ENCODE measurements at places on chromosomes 1 and 21.

DNA sequence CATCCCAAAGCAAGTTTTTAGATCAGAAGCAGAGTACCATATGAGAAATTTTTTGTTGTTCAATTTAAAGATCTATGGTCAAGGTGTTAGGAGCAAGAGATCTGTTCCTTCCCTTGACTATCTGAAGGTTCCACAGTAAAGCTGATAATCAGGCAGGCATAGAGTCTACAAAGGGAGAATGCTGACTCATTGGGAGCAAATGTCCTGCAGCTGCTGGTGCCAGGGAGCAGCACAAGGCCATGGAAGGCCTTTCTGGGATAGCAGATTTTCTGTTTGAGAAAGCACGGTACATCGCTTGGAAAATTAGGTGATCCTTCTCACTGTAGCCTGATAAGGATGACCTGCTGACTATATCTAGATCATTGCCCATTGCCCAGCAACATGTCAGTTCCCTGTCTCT lies 210.1 kb upstream of the C1orf87 start:
- no peak for DNase-seq

- DNase-seq = no peak
Observed at GRCh38 chr1:47906527-47907176, 90.5 kb downstream of the TRABD2B start.

GRCh38 chr1:56406821-56407220 lies 172.5 kb downstream of the PLPP3 start:
- no peak for DNase-seq

DNA sequence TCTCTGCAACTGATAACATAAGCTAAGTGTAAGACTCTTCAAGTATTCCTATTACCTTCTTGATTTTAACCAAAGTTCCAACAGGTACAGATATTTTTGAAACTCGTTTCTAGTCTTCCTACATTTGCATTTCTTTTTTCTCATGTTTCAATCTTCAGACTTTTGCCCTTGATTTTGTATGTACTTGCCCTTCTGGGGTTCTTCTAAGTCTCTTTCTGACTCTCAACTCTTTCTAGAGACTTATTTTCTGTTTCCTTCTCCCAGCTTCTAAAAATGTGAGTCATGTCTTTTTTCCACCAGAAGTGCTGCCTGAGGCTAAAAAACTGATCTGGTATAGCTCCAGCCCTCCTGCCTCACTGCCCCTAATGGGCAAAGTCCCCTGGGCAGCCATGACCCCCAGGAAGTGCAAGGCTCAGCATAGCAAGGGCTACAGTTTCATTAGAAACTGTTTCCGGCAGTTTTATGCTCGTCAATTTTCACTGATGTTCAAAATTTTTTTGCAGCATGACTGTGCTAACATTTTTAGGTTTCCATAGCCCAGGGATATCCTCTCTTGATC lies 265.9 kb downstream of the SEC16B start:
- DNase-seq = no peak

DNA sequence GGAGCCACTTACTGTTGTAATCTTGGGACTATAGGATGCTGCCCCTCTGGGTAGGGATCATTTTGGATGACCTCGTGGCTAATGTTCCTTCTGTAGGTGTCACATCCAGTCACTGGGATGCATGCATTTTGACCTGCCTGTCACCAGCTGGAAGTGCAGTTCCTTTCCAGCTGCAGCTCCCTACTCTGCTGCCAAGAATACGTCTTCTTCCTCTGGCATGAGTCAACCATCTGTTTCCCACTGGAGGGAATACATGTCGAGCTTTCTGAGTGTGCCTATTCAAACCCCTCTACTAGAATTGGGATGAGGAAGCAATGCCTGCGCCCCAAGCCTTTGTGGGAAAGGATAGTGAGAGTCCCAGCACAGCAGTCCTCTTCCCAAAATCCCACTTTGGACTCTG lies 415.5 kb upstream of the ADAMTS5 start:
- DNase-seq = no peak

- DNase-seq = no peak
Observed at GRCh38 chr1:162919034-162919433, 58.1 kb upstream of the CCDC190 start.

DNA sequence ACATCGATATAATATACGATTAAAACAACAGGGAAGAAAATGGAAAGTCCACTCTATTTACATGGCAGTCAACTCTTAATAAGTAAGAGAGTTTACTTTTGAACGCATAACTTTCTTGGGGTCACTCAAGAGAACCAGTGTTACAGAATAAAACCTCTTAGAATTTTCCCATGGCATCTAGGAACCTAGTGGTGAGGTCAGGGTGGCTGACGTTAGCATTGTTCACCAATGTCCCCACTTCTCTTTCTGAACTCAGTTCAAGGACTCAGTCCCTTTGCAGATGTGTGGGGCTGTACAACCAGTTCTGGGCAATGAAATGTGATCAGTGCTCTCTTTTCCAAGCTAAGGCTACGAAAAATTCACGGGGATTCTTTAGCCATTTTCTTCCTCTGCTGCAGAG lies 2.6 kb upstream of the RNF2 start:
- no peak for DNase-seq

DNA sequence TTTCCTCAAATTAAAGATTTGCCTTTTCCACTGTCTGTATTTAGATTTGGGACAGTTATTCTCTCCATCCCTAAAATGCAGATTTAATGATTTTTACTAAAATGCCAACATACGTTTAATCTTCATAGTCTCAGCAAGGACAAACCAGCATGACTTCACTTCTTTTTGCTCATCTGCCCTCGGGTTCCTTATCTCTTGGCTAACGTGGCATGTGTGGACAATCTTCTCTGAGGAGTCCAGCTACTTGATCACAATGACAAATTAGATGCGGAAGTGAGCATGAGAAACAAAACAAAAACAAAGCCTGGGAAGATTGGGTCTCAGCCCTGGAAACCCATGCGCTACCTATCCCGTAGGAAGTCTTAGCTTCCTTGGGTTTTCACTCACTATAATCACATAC lies 1.0 kb downstream of the MRAP start:
- DNase-seq = no peak

DNA sequence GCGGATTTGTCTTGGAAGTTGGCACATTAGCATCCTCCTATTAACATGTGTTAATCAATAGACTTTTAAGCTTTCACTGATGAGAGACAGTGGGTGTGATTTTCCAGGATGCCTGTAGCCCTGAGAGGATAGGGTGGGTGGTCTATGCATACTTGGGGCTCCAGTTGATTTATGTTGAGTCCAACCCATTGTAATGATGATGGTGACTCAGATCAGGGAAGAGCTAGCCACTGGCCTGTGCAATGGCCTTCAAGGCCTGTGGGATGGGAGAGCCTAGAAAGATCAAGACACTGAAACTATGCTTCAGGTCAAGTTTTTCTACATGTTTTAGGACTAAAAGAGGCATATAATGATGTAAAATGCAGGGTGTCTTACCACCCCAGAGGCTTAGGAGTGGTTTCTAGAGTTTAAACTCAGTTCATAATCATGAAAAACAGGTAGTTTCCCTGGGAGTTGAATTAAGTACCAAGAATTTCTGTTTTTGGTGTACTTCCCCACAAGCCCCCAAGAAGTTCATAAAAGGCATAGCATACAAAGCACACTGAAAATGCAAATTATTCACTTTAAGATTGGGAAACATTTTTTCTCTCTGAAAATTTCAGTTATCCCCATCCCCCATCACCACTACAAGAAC lies 19.9 kb downstream of the BEND5 start:
- no peak for DNase-seq

DNA sequence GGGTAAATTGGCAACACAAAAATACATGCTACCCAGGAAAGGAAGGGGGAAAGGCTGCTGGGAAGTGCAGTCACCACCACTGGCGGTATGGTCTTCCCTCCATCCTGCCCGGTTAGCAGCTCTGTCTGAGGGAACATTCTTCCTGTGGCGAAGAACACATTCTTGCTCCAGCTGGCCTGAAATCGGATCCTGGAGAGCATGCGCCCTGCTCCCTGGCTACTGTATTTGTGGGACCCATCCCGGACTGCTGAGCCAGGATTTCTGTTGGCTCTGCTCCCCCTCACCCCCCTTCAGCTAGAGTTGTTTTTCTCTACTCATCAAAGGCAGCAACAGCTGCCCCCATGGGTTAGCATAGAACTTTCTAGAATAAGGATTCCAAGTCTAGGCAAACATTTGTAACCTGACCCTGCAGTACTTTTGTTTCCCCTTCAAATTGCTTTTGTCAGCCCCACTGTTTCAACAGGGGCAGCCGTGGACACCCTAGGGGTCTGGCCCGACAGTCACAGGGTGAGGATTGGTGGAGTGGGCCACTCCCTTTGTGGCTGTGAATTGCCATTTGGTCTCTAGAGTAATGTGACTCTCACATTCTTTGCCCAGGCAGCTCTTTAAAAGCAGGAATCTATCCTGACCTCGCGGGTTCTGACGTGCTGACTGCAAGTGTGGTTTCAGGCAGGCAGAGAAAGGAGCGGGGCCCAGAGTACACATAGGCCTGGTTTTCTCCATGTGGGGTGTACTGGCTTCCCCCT lies 157.7 kb downstream of the TOMM20 start:
- no peak for DNase-seq

GRCh38 chr21:24222676-24223075 lies 1384.6 kb downstream of the MRPL39 start:
- no peak for DNase-seq

- no peak for DNase-seq
Observed at GRCh38 chr1:24165500-24165899, 21.6 kb downstream of the IFNLR1 start.

- DNase-seq = no peak
Observed at GRCh38 chr1:222031318-222031717, 289.4 kb upstream of the DUSP10 start.

GRCh38 chr1:234963180-234963903 lies 165.3 kb downstream of the TOMM20 start:
- peak; percentile 74 for DNase-seq

- no peak for DNase-seq
Observed at GRCh38 chr1:25586181-25586588, 30.4 kb upstream of the MAN1C1 start.

- no peak for DNase-seq
Observed at GRCh38 chr1:110956586-110956985, 7.1 kb downstream of the LRIF1 start.

- DNase-seq = no peak
Observed at GRCh38 chr1:230824919-230825721, 43.2 kb downstream of the C1orf198 start.

Measured in activated T-cell treated with anti-CD3 and anti-CD28 coated beads for 4 hours (primary cell).